T-helper 22 cell (primary cell): ENCODE measurements at places on chromosomes 12 and 14.

GRCh38 chr12:86254399-86255107 lies 1.6 kb downstream of the MGAT4C start:
- no peak for DNase-seq

DNA sequence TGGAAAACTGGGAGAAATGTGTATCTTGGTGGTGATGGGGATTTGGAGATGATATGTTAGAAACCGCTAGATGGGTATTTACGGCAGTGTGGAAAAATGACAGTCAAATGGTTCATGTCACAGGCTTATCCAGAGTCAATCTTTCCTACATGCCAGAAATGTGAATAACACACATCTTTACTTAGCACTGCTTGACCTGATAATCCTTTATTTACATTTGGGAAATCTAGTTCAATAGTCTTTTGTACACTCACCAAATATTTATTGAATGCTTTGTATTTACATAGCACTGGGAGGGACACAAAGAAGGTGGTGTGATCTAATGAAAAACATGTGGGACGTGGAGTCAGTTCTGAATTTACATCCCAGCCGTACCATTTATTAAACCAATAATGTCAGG lies 208.2 kb downstream of the DIO2 start:
- DNase-seq = no peak

DNA sequence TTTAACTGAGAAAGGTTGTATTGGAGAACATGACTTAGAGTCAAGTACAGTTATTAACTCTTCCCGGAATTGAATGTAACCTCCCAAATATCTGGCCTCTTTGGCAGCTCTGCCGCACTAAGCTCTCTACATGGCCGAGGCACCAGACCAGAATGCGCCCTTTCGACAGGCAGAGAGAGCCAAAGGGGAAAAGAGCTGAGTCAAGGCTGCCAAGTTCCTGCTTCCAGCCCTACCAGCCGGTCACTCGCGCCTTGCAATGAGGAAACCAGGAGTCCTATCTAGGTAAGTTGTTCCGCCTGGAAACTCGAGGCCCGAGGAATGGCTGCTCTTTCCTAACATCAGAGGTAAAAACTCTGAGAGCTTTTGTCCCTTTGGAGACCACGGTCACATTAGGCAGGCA lies 172.2 kb downstream of the BRMS1L start:
- no peak for DNase-seq

- DNase-seq = no peak
Observed at GRCh38 chr14:61145903-61146481, 135.1 kb downstream of the TMEM30B start.

DNA sequence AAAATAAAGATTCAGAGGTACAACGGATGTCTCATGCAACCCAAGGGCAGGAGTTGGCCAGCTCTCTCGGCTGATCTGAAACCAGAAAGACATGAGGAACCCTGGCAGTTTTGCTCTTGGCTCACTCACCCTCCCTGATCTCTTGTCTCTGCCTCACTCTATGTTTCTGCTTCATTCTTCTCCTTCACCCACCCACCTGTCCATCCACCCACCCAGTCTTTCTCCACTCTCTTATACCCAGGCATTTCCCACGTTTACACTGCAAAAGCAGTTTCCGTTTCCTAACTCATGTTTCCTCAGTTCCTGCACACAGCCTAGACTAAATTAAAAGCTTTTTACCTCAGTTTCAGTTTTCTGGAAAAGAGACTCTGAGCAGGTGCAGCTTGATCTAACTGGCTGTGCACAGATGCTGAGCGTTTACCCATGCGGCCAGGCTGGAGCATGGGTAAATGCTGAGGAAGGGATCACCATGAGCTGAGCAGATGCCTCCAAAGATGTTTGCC lies 157.6 kb downstream of the PRKCH start:
- no peak for DNase-seq

DNA sequence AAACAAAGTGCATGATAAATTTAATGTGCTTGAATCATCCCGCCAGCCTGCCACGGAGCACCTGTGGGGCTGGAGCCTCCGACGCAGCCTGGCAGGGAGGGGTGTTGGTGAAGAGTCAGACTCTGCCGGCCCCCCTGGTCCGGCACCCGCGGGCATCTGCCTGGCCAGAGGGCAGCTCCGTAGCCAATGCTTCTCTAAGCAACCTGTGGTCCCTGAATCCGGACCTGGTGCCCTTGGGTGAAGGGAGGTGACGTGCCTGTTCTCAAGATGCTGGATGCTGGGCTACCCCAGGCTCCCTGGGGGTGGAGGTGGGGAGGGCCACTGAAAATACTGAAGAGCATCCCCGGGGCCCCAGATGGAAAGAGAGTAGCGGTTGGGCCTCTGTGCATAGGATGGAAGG lies 158.6 kb upstream of the C14orf180 start:
- DNase-seq = no peak
